A549 treated with AZD2906 at 1 μM for 4 hours (cell line): ENCODE measurements at places on chromosomes 12 and 14. TPM values are rescaled to one million over a fixed set of nuclear protein-coding genes. Genes with fewer than 3 reads are reported as not detected.

Gene USP15
- 28.1 to 34.3 TPM (median 28.3 TPM) in 5 replicates for total RNA-seq

Gene ACVR1B
- 14.9 to 19.7 TPM (median 17.0 TPM) in 5 replicates for total RNA-seq

Gene OAS2
- total RNA-seq = 0.10 to 0.39 TPM (median 0.15 TPM) in 5 replicates

Gene KCNH3
- 1.5 to 2.6 TPM (median 2.2 TPM) in 5 replicates for total RNA-seq
